Immature natural killer cell (primary cell): ENCODE measurements at places on chromosomes 16 and 17.

DNA sequence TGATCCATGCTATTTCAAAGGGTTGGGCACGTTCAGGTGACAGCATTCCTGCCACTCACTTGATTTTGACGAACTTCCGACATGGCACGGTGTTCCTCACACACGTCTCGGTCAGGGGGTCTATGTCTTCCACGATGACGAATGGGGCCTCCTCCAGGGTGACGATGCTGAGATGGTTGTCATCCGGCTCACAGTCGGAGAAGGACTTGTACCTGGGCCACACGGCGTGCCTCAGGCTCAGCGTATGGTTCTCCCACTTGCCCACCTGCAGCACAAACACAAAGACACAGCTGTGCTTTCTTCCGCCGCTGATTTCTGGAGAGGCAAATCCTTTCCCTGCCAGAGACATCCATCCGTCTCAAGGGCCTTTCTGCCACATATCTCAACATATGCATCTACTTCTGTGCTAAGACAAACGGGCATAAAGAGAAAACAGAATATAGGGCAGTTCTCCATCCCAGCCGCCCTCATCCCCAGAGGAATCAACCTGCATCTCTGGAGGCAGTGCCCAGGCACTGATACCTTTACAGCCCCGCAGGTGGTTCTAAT lies 332.5 kb downstream of the GRIN2A start:
- no peak for DNase-seq

DNA sequence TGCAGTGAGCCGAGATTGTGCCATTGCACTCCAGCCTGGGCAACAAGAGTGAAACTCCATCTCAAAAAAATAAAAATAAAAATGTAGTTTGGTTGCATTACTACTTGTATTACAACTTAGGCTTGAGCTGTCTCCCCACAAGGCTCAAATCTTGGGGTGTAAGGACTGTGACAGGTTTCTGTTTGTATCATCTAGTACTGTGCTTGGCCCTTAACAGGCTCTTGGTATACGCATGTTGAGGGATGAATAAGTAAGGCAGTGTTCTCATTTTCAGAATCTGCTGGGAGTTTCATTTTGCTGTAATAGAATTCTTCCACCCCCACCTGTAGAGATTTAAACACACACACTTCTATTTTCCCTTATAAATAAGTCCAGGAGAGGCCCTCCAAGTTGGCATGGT lies 289.4 kb upstream of the EEF2KMT start:
- no peak for DNase-seq

DNA sequence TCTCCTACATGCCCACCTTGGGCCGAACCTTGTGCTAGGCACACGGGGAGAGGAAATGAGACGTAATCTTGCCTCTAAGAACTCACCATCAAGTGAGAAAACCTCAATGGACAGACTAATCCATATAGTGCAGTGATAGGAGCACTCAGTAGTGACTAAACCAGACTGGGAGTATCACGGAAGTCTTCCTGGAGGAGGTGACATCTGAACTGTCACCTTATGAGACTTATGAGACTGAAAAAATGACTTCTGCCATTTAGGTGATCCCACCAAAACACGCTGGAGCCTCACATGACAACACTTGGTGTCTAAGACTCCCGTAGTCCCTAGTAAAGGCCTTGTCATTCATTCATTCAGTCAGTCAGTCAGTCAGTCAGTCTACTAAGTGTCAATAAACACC lies 27.3 kb upstream of the MRTFB start:
- no peak for DNase-seq

DNA sequence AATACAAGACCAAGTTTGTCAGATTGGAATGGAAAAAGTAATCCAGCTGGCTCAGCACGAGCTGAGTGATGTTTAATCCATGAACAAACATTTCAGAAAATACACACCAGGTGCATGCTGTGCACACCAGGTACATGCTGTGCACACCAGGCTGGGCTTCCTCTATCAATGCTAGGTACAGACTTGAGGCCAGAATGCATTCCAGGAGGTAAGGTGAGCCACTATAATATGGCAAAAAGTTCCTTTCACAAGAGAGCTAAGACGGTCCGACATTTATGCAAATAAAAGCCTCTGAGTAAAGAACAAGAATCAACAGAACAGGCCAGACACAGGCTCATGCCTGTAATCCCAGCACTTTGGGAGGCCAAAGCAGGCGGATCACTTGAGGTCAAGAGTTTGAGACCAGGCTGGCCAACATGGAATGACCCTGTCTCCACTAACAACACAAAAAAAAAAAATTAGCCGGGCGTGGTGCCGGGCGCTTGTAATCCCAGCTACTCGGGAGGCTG lies 128.2 kb downstream of the ZNF778 start:
- no peak for DNase-seq

- DNase-seq: no peak
These were observed 26.2 kb downstream of the SHISA9 start for GRCh38 chr16:12927591-12927990.

- no peak for DNase-seq
These were observed 41.0 kb downstream of the NXPH3 start for GRCh38 chr17:49616601-49617131.

- peak; percentile 98 for DNase-seq
These were observed at the start of the genes C17orf67 and DGKE for GRCh38 chr17:56833809-56834379. TSS of gene C17orf67 (minus strand) at chr17:56833920. CDS start at chr17:56815810, 18,110 bp downstream. TSS of gene DGKE (plus strand) at chr17:56834151. CDS start at chr17:56834796, 645 bp downstream.

DNA sequence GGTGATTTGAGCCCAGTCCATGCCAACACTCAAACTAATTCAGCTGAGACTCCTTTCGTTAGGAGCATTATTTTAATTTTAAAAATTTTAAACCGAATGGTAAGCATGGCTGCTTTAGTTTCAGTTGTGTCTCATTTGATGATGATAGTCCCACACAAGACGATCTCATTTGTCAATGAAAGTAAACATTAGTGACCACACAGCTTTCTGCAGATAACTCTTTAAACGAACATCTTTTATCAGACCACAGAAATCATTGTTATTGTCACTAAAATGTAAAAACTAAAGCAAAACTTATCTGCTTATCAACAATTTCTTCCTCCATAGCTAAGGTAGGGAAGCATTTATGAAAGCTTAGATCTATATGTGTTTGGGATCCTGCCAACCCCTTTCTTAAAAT lies 382.2 kb downstream of the ZFHX3 start:
- DNase-seq: peak; percentile 9

DNA sequence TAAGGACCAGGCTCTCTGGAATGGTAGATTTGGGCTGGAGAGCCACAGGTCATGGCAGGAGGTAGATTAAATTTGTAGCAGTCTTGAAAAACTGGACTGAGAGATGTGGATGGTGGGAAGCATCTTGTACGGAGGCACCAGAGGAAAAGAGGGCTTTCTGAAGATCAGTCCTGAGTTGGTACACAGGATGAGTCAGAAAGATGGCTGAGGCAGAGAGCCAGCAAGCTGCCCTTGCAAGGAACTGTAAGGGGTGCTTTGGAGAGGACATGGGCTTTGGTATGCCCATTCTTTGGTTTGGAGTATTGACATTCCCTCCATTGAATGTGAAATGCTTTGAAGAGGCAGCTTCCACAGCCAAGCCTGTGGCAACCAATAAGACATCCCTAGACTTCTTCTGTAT lies 55.9 kb downstream of the MYOCD start:
- DNase-seq: no peak

GRCh38 chr17:43171586-43172487 lies 823 bp downstream of the NBR1 start:
- DNase-seq: peak; percentile 11
